Activated CD4-positive, alpha-beta memory T cell treated with anti-CD3 and anti-CD28 coated beads for 36 hours (primary cell): ENCODE measurements at places on chromosomes 5 and 9. TPM values are rescaled to one million over a fixed set of nuclear protein-coding genes. Genes with fewer than 3 reads are reported as not detected.

- DNase-seq = no peak
- H3K36me3 ChIP-seq = no peaks in the 10 kb centered on the region
- H3K27ac ChIP-seq = no peak overlapping the region
Observed at GRCh38 chr5:110099572-110099971, 409.8 kb downstream of the MAN2A1 start.

GRCh38 chr5:154761046-154761736, 6.0 kb downstream of the LARP1 start:
- H3K27me3 ChIP-seq = no peaks in the 10 kb centered on the region
- peaks cover 11% of the 10 kb centered on the region for H3K36me3 ChIP-seq
- DNase-seq = peak; percentile 46
- peak overlapping the region; percentile 55 for H3K4me3 ChIP-seq
- peak overlapping the region; percentile 86 for H3K27ac ChIP-seq

- H3K27ac ChIP-seq = no peak overlapping the region
- peaks cover 17% of the 10 kb centered on the region for H3K27me3 ChIP-seq
- H3K36me3 ChIP-seq = no peaks in the 10 kb centered on the region
- H3K4me1 ChIP-seq = peaks cover 12% of the 10 kb centered on the region
Observed at GRCh38 chr5:139696167-139696893, 48.2 kb downstream of the CXXC5 start.

RPL37 gene
- 1,873 TPM for total RNA-seq

EFNA5 gene
- not detected for total RNA-seq

DNA sequence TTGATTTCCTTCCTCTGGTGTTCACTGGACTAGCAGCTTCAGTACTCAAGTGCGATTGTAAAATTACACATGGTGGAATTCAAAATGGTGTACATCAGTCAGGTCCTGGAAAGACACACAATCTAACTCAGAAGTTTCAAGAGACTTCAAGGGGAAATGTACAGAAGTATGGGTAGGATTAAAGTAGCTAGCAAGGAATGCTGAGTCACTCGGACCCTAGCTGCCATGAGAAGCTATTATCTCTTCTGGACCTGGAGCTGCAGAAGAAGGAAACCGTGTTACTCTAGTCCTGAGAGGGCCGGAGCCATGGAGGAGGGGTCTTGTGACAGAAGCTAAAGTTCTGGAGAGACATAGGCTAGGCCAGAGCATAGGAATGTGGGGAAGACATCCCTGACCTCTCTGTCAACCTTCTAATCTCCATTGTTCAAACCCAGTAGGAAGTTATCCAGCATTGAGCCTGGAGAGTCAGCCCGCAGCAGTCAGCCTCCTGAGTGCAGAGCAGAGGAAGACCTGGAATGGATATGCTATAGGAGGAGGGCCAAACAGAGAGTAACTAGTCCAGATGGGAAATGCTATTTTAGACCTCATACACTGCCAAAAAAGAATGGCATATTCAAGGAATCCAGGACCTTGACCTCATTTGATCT, 84.3 kb downstream of the GHR start:
- no peaks in the 10 kb centered on the region for H3K4me1 ChIP-seq
- no peak overlapping the region for H3K27ac ChIP-seq
- no peaks in the 10 kb centered on the region for H3K27me3 ChIP-seq
- H3K36me3 ChIP-seq = no peaks in the 10 kb centered on the region

- H3K36me3 ChIP-seq = no peaks in the 10 kb centered on the region
- no peaks in the 10 kb centered on the region for H3K4me1 ChIP-seq
- no peak overlapping the region for H3K4me3 ChIP-seq
Observed at GRCh38 chr5:82862711-82863110, 214.5 kb downstream of the TMEM167A start.

- no peaks in the 10 kb centered on the region for H3K36me3 ChIP-seq
- no peak overlapping the region for H3K4me3 ChIP-seq
- H3K27ac ChIP-seq = no peak overlapping the region
- H3K27me3 ChIP-seq = no peaks in the 10 kb centered on the region
- DNase-seq = no peak
Observed at GRCh38 chr5:137278476-137278875, 220.7 kb downstream of the SPOCK1 start.

GRCh38 chr5:171599411-171599810, 180.0 kb downstream of the FGF18 start:
- no peak for DNase-seq
- H3K27ac ChIP-seq = no peak overlapping the region
- H3K4me3 ChIP-seq = no peak overlapping the region
- peaks cover 12% of the 10 kb centered on the region for H3K4me1 ChIP-seq

DNA sequence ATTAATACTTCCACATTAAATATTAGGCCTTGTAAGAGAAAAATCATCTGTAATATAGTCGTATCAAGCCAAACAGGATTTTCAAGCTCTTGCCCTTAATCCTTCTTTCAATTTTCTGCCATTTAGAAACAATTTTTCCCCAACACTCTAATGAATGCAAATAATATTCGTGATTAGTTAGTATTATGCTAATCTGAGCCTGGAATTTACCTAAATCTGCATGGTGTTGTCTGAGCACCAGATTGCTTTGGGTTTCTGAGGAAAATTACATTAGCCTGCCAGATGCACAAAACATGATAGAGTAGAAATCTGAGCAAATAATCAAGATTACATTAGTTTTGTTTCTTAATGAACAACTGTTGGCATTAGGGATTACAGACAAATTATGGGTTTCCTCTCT, 176.6 kb downstream of the ZDHHC21 start:
- no peak overlapping the region for H3K27ac ChIP-seq
- no peak for DNase-seq
- H3K4me3 ChIP-seq = no peak overlapping the region
- no peaks in the 10 kb centered on the region for H3K27me3 ChIP-seq

DNA sequence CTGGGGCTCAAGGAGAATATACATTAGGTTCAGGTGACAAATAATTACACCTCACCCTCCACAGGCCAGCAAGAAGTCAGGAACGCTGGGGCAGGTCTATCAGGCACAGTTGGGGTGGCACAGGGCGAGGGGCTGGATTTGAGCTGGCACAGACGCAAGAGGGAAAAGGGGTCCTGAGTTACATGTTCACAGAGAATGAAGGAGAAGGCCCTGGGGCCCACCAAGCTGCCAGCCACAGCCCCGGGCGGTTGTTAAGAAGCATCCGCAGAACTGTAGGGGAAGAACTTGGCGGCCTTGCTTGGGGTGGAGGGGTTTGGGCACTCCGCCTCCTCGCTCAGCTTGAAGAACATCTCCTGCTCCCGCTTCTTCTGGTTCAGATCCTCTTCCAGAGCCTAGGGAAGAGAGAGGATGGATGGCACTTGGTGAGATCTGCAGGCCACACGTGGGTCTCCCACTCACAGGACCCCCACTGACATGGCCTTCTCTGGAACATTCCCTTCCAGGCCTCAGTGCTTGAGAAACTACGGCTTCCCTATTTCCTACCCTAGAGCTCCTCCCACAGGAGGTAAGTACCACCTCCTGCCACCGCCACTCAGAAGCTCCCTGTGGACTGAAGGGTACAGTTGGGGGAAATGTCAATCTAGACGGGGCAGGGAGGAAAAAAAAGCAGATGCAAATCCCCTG, 38.3 kb upstream of the FBXW11 start:
- peaks cover 27% of the 10 kb centered on the region for H3K36me3 ChIP-seq
- H3K27me3 ChIP-seq = no peaks in the 10 kb centered on the region
- DNase-seq = no peak
- no peak overlapping the region for H3K27ac ChIP-seq
